Type B pancreatic cell (in vitro differentiated cells): ENCODE measurements at places on chromosomes 13 and 19.
A peak's percentile ranks its signal among the peaks of the same experiment; 100 is the strongest.

DNA sequence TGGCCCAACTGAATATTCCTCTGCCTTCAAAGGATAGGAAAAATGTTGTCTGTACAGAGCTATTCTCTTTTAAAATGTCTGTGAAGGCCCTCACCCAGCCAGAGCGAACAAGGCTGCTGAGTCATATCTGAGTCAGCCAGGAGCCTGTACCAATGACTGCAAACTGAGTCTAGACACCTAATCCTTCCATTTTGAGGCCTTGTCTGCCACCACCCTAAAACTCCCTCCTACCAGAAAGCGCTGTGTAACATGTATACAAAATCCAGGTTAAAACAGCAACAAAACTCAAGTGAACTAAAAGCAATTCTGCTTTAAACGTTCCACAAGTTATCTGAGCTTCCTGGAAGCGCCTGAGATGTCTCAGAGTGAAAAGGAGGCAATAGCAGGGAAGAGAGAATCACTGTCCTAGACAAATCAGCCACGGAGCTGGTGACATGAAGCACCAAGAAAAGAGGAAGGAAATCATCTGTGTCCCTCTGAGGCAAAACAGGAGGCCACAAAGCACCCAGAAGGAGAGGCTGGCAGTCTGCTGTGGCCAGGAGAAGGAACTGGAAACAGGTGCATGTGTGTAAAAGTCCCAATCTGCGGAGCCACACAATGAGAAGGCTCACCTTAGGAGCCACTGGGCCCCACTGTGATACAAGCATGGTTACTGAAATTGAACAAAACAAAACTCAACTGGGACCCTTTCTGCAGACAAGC is 10.2 kb downstream of the DHRS12 start:
- no peak for DNase-seq

DNA sequence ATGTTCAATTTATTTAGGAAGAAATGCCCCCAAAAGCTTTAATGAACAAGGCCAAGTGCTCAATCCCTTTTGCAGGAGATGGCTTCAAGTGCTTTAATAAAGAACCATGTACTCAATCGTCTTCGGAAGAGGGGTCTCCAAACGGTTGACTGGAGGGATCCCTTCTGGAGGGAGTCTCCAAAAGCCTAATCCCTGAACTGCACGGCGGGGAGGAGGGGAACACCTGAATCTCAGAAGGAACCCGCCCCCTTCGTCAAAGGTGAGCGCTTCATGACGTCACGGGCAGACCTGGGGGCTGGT is 505 bp downstream of the PAF1 start:
- DNase-seq, result no peak

DNA sequence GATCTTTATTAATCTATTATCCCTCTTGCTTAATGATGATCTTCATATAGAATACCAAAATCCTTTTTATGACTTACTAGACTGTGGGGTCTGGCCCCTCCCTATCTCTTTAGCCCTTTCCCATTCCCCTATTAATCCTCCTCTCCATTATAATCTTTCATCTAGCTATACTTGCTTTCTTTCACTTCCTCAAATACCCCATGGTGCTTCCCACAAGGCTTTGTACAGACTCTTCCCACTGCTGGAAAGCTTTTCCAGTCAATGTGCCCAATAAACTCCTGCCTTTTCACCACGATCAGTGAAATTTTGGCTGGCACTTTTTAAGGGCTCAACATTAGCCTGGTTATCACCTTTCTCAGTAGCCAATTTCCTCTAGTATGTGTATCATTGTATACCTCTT is 3.2 kb upstream of the EBPL start:
- no peak for DNase-seq

- no peak for DNase-seq
Measured at GRCh38 chr13:76350399-76350798, 535.8 kb downstream of the KCTD12 start.

DNA sequence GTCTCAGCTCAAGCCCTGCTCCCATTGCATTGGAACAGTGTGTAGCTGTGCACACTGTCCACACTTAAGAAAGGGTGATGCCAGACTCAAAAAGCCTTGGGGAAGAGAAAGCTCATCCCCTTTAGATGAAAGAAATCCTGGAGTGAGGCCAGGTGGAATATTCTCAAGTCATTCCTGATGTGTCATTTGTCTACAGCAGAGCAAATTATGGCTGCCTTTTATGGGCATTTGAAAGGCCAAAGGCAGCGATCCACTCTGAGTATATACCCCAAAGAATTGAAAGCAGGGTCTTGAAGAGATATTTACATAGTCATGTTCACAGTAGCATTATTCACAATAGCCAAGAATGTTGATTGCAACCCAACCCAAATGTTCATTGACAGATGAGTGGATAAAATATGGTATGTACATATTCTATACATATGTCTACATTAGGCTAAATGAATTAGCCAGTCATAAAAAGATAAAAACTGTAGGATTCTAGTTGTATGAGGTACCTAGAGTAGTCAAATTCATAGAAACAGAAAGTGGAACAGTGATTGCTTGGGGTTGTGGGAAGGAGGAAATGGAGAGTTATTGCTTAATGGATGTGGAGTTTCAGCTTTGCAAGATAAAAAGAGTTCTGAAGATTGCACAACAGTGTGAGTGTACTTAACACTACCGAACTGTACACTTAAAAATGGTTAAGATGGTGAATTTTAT is 214.9 kb downstream of the KCNRG start:
- no peak for DNase-seq

DNA sequence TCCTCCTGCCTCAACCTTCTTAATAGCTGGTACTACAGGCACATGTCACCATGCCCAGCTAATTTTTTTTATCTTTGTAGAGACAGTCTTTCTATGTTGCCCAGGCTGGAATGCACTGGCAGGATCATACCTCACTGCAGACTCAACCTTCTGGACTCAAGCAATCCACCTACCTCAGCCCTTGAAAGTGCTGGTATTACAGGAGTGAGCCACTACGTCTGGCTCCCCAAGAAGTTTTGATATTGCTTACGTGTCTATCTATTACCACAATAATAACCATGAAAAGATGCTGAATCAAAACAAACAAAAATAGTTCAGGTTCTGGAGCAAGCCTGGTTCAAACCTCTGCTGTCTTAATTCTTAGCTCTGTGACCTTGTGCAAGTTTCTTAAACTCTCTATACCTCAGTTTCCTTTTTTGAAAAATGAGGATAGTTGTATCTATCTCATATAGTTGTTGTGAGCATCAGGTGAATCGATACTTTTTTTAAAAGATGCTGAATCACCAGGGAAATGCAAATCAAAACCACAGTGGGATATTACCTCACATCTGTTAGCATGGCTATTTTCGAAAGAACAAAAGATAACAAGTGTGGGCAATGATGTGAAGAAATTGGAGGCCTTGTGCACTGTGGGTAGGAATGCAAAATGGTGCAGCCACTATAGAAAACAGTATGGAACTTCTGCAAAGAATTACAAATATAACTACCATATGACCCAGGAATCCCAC is 19.0 kb upstream of the LEUTX start:
- DNase-seq, result no peak

DNA sequence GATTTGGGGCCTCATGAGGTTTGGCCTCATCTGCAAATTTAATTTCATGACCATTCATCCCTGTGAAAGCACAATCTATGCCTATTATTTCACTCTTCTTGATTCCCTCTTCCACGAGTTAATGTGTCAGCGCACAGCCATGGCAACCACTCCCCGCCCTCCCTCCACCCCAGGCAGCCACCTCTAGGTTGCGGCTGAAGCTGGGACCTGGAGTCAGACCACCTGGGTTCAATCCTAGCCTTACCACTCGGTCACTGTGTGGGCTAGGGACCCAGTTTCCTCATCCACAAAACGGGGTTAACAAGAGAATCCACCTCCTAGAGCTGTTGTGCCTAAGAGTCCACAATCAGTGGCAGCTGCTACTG is 9.8 kb downstream of the CHST8 start:
- no peak for DNase-seq

DNA sequence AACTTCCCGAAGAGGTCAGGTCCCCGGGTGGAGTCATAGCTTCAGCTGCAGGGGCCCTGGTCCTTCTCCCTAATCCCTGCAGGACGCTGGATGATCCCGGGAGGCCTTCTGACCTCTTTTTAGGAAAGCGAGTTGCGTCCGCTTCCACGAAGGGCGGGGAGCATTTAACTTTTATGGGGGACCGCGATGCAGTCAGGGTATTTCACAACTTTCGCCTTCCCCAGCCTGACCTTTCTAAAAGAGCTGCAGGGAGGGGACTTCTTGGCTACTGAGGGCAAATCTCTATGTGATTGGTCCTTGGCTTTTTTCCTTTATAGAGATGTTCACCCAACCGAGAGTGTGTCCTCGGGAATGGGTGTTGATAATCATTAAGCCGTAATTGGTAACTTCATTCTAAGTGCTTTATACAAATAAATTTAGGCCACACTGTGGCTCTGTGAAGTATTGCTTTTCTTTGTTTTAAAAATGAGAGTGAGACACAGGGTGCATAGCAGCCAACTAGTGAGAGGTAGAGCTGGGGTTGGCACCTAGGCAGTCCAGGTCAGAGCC is 778 bp downstream of the ZNF230 start:
- no peak for DNase-seq

DNA sequence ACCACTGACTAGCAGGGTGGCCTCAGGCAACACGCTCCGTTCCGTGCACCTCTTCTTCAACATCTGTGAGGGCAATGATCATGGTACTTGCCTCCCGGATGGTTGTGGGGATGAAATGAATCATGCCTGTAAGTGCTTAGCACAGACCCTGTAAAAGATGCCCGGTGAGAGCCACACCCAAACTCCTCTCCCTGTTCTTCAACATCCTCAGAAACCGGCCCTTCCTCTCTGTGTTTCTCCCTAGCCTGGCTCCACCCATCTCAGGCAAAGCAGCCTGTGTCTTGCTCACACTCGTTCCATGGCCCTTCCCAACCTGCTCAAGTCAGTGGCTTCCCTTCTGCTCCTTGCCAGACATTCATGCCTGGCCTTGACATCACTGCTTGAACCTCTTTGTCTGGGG is 5.8 kb upstream of the DMKN start:
- no peak for DNase-seq

- DNase-seq, result no peak
Measured at GRCh38 chr13:33649212-33649878, 168.6 kb upstream of the RFC3 start.

- DNase-seq, result no peak
Measured at GRCh38 chr19:17654993-17655392, 33.2 kb downstream of the UNC13A start.

- DNase-seq, result no peak
Measured at GRCh38 chr13:90565985-90566713, 781.3 kb upstream of the MIR17HG start.

- DNase-seq, result no peak
Measured at GRCh38 chr13:86882835-86883234, 788.3 kb upstream of the SLITRK5 start.

GRCh38 chr13:99051768-99052455 is 74.0 kb upstream of the DOCK9 start:
- no peak for DNase-seq

- no peak for DNase-seq
Measured at GRCh38 chr19:54518844-54519243, 16.2 kb downstream of the LAIR2 start.

- DNase-seq, result peak; percentile 95
Measured at GRCh38 chr19:38851622-38852230, 1.9 kb upstream of the HNRNPL start.

DNA sequence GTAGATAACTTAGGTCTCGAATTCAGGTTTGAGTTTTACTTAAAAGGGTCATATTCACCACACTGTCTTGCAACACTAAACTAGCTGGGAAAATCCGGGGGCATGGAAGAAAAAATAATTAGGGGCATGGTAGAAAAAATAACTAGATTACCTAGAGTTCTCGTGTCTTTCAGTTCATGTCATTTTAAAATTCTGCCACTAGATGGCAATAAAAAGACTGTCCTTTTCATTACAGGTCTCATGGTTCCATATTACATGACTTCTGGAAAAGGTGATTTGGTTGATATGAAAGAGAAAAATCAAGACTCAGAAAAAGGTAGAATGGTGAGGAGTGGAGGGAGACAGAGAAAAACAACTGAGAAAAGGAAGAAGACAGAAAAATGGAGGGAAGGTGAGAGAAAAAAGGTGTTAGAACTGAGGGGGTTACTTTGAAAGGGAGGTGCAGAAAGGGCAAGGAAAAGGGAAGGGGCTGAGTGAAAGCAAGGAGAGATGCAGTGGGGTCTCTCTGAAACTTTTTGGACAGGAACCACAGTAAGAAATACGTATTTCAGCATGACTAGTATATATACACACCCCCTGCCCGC is 299.0 kb downstream of the KLF12 start:
- no peak for DNase-seq

DNA sequence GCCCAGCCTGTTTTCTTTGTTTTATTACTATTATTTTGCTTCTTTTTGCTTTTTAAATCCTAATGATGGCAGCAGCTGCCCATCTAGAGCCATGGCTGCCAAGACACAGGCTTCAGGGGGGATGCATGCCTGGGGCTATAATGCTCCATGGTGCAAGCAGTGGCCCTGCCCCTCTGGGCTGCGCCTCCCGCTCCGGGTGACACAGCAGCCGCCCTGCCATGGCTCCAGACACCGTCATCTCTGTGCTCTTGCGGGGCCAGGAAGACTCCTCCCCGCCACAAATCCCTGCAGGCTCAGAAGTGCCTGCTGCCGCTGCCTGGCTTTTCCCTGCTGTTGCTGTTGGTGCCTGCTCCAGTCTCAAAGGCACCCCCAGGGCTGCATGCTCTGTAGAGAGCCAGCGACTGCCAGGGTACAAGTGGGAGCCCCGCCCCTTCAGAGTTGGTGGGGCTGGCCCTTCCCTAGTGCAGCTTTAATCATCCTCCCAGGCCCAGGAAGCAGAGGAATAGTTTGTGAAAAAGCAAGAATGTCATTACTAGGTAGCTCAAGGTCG is 581.5 kb downstream of the FGF9 start:
- DNase-seq, result no peak

- no peak for DNase-seq
Measured at GRCh38 chr13:22229916-22230315, 559.0 kb downstream of the FGF9 start.

- DNase-seq, result no peak
Measured at GRCh38 chr13:38577048-38577447, 109.8 kb upstream of the FREM2 start.

DNA sequence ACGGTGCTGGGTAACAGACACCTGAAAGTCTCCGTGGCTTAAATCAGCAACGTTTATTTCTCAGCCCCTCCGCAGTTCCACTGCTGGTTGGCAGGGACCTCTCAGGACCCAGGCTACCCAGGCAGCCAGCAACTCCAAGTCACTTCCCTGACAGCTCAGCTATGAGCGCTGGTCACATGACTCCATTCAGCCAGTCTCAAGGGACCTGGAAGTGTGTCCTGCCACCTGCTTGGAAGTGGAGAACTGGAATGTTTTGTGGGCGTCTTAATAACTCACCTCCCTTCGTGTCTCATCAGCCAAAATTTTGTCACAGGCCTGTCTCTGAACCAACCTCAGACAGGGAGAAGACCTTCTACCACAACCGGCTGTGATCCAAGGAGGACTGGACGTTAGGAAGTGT is 72.8 kb downstream of the DPF1 start:
- no peak for DNase-seq

DNA sequence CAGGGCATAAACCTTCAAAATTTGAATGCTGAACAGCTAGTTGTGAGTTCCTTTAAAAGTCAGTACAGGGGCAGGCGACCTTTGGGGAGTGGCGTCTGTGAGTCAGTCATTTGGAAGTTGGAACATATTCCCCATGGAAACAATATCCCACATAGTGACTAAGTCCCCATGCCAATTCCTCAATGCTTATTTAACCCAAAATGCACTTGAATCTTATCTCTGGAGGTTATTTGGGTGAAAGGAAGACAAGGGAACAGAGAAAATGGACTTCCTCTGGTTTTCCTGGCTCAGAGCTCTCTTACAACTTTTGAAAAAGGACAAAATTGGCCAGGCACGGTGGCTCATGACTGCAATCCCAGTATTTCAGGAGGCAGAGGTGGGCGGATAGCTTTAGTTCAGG is 479.2 kb upstream of the NBEA start:
- DNase-seq, result no peak

- no peak for DNase-seq
Measured at GRCh38 chr13:94315188-94315587, 164.3 kb downstream of the DCT start.
